Activated naive CD8-positive, alpha-beta T cell treated with anti-CD3 and anti-CD28 coated beads, Interleukin-2, amount 50 U/mL, for 24 hours (primary cell): ENCODE measurements at places on chromosomes 2 and 18.
A peak's percentile ranks its signal among the peaks of the same experiment; 100 is the strongest.

DNA sequence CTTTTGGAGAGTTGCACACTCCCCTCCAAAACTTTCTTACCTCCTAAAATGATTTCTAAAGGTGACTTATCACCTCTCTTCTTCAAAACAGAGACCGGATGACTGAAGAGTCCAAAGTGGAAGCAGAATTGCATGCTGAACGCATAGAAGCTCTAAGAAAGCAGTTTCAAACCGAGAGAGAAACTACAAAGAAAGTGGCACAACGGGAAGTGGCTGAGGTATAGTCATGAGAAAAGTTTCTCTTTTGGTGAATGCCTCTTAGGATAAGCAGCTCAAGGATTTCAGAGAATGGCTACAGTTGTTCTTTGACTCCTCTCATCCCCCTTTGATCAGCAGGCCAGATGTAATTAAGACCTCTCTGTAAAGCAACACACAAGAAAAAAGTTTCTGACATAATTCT, 73.6 kb downstream of the GTF3C3 start:
- DNase-seq = no peak

DNA sequence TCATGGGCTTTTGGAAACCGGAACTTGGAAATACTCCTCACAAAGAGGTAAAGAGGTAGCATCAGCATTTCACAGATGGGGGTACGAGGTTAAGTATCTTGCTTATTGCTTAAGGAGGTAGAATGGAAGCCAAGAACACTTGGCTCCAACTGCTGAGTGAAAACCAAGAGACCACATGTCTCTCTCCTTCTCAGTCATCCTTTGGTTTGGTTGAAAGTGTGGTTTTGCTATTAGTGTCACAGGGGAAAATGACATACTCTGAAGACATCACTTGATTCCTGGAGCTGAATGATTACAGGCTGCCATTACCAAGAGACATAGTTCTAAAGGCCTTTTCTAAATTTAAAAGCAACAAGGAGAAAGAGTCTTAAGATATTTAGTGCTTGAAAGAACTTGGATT, 41.5 kb downstream of the ANTXR1 start:
- no peak for DNase-seq

GRCh38 chr18:47262301-47263149, 11.1 kb upstream of the SKOR2 start:
- DNase-seq = no peak

DNA sequence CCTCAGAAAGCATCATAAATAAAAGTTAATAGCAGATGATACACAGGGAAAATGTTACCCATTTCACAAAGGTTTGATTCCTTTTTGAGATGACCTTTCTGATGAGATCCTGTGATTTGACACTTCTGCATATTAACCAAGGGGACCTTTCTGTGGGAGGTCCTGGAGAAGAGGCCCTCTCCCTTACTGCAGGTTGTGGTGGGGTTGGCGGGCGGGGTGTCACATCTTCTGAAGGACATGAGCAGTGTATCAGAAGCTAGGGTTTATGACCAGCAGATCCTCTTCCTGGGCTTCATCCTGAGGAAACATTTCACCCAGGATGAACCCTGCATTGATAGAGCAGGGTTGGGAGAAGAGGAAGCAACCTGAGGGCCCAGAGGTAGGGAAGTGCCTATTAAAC, 37.2 kb upstream of the SCLY start:
- DNase-seq = peak; percentile 46

GRCh38 chr18:25927830-25928229, 162.6 kb downstream of the SS18 start:
- DNase-seq = no peak

DNA sequence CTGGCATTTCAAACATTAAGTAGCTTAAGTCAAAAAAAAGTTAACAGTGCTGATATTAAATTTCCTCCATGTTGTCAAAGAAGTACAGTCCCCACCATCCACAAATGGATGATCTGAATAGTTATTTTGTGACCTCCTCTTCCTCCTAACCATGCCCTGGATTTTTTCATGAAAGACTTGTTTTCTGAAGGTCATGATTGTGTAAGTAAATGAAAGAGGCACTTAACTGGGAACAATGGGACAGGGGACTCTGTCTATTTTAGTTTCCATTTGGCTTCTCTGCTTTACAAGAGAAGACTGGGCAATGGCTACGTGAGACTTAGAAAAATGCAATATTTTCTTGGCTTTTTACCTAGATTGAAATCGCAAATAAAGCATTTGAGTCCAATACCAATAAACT, 32.2 kb downstream of the PECR start:
- no peak for DNase-seq

DNA sequence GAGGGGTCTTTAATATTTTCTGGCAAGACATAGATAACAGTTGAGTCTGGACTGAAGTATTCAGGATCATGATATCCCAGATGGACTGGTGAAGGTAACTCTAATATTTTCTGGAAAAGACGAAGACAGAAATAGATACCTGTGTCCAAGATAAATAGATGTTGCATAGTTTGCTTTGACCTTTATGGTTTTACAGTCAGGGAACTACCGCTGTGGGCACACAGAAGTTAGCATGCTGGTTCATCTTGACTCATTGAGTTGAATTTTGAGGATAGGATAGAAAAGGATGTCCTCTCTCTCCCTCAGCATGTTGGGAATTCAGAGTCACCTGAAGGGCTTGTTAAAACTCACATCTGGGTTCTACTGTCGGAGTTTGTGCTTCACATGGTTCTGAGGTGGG, 20.8 kb downstream of the KCNE4 start:
- DNase-seq = no peak

DNA sequence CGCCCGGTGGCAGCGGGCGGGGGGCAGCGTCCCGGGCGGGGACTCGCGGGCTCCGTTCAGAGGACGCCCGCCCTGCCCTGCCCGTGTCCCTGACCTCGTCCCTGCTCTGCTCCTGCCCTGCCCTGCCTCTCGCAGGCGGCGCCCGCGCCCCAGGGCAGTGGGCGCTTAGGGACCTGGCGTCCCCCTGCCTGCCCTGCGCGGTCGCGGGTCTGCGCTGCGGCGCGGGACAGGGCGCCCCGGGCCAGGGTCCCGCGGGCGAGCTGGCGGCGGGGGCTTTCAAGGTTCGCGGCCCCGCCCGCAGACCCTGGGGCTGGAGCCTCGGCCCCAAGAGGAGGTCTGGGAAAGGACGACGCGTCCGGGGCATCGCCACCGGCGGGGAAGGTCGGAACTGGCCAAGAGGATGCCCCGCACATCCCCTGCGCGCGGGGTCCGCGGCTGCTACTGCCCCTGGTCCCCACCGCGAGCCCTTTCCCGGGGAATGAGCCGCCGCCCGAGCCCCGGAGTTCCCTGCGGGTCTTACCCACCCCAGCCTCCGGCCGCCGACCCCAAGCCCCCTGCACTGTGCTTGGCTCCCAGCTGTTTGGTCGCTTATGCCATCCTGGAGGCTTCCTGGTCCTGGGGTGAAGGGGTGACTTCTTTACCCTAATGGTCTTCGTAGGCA, 679 bp downstream of the RNF144A start:
- DNase-seq = no peak

DNA sequence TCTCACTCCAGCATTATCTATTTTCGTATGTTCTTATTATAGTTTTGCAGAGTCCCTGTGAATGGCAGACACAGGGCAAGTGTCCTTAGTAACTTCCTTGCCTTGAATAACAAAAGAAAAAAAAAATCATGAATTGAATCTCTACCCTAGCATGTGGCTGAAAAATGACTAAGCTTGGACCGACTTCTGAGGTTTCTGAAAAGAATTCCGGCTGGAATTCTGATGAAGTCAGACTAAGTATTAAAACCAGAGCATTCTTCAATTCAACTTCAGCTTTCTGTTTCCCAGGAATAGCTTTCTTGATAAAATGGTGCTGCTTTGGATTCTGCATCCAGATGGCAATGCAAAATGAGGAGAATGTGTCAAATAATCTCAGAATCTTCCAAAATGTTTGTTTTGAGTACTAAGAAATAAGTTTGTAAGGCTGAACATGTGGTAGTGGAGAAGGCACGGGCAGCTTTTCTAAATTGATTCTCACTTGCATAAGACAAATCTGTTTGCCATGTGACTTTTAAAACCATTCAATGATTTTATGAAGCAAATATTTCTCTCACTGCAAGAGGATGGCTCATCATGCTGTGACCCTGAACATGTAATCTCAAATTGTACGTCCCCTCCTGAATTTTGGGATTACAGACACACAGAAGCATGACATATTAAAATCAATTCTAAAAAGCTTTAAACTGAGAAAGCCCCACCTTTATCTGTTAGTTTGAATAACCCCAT, 1462.8 kb upstream of the LRRTM1 start:
- DNase-seq = no peak

DNA sequence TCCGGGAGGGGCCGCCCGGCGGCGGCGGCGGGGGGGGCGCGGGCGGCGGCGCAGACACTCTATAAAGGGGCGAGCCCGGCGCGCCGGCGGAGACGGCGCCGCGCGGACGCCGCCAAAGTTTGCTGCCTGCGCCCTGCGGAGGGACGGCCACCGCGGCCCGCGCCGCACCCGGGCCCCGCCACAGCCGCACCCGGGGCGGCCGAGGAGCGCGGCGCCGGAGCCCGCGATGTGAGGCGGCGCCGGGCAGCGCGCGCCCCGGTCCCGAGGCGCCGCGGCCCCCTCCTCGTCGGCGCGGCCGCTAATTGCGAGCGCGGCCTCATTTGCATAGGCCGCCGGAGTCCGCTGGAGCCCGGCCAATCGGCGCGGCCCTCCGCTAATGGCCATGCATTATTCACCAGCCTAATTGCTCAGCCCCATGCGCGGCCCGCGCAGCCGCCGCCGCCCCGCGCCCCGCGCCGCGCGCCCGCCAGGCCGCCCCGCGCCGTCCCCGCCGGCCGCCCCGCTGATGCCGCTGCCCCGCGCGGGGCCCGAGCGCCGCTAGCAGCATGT, at the start of gene SALL3:
TSS of gene SALL3 (plus strand) at position 89 of the 549 bp plus-strand sequence. CDS start at position 546, 457 bp downstream.
- DNase-seq = no peak

DNA sequence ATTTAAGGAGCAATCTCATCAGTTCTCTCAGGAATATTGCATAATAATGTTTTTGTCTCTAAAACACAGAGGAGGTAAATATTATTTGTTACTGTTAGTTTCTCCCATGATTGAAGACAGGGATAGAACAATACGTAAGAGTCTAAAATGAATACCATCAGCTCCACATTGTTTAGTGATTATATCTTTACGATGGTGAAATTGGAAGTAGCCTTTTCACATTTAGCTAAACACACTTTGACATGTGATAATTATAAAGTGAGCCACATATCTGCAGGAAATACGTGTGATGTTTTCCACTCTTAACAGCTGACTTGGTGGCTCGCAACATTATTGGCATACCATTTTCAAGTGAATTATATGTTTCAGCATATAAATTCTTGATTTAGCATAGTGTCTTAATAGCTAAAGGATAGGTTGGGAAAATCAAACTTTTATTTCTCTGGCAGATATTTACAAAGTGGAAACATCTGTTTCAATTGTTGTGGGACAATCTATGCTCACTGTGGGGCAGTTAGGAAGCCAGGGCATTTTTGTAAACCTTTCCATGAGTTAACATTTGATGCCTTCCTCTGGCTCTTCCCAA, 208.1 kb upstream of the RASGRP3 start:
- DNase-seq = no peak

- DNase-seq = no peak
Observed at GRCh38 chr2:58133395-58133794, 86.8 kb downstream of the VRK2 start.

GRCh38 chr2:8119782-8120505, 561.9 kb upstream of the ID2 start:
- DNase-seq = no peak

GRCh38 chr2:215985257-215985656, 28.1 kb downstream of the MREG start:
- no peak for DNase-seq

DNA sequence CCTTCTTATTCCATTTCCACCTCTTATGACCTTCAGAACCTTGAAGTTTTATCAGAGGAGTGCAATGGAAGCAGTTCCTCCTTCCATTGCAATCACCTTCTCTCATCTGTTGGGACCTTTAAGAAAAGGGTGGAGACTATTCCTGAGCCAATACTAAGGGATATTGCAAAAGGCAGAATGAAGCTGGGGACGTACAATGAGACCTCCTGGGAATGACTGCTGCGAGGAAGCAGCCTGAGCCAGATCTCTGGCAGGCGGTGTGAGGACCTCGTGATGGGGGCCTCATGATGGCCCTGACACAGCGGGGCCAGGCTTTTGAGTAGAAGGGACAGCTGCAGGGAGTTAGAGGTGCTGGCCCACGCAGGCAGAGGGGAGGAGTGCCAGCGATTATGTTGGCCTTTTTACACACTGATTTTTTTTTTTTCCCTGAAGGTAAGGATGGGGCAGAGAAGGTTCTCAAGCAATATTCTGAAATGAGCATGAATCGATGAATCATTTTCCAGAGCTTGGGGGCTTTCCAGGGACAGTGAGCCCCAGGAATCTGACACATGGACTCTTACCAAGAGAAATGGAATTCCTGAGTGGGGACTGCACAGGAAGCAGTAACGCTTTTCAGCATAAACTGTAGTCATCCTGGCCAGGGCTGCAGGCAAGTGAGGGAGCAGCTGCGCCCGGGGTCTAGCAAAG, 40.0 kb upstream of the LAPTM4A start:
- no peak for DNase-seq

- DNase-seq = no peak
Observed at GRCh38 chr2:171409436-171409971, 24.3 kb downstream of the METTL8 start.

GRCh38 chr2:154381931-154382794, 316.3 kb upstream of the KCNJ3 start:
- DNase-seq = no peak

- no peak for DNase-seq
Observed at GRCh38 chr18:58674159-58674558, 2.9 kb downstream of the MALT1 start.

DNA sequence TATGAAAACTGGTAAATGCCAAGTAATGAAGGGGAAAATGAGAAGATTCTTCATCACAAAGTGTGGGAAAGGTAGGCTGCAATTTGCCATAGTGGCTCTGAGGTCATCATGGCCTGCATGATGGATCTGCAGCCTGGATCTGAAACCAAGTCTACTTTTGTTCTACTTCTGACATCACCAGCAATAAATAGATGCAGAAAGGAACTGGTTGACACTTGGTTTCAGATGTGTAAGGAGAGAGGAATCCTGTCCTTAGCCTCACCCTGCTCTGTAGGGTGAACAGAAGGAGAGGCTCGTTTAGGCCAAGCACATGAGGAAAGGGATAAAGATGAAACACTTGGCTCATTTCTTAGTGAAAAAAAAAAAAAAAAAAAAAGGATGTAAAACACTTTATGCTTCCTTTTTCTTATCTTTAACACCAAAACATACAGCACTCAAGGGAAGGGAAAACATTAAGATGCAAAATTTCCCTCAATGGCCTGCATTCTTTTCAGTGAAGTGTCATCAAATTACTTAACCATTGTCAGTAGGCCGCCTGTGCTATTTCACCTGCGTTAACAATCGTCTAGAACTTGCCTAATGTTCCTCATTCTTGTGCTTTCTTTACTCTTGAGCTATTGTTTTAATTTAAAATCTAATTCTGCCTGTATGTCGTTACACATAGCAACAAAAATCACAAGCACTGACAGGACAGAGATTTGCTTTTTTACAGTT, 3.9 kb downstream of the NEB start:
- DNase-seq = no peak

DNA sequence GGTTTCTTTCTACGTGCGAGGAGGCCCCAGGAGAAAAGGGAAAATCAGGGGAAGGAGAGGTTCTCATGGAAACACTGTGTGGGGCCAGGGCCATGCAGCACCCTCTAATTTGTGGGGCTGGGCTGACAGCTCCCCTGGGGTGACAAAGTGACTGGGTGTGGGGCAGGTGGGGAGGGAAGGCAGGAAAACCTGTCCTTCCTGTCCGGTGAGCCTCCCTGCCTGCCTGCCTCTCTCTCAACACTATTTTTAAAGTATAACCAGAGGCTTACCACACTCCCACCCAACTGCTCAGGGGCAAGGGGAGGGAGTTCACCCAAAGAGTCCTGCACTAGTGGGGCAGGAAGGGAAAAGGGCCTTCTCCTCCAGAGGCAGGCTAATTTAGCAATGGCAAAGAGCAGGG, 10.5 kb upstream of the EPAS1 start:
- DNase-seq = no peak
